ENCODE measurements at places on chromosomes 13 and 19.

- DNase-seq: peak; percentile 52
These were observed 96.3 kb upstream of the TNFSF11 start for GRCh38 chr13:42477596-42478190.

- DNase-seq: no peak
These were observed 72.8 kb downstream of the GNG7 start for GRCh38 chr19:2629491-2630351.

- DNase-seq: no peak
These were observed 97.9 kb upstream of the SLC7A1 start for GRCh38 chr13:29693275-29693945.

DNA sequence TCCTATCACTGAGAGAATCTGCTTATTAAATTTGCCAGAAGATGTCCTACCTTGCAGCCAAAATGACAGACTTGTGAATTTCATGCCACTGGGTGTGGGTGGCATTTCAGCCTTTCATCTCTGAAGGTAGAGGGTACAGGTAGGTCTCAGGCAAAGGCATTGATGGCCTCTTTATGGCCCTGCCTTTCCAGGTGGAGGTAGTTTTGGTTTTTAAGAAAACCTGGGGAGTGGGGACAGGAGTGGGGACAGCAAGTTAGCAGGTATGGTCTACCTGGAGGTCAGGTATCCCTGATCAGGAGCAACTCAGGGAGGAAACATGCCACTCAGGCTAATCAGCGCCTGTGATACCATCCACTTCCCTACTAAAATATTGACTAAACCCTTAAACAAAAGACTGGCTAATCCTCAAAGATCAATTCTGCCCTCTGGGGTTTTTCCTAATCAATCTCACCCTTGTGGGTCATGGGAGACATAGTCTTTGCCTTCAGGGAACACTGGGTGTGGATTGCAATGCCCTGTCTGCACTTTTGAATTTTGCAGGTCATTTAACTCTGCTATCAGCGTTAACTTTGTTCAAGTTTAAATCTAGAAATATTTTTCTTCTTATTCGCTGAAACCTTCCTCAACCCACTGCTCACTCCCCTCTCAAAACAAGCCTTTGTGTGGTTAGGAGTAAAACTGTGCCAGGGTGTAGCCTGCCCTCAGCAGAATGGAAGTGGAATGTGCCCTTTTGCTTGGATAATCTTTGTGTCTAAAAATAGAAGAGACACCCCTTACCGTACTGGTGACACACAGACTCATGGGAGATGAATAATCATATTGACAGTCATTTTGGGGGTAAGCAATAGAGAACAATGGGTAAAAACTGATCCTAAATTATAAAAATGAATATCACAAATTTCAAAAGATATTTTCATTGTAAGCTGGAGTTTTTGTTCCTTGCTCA lies 233.7 kb downstream of the COG6 start:
- DNase-seq: no peak

- DNase-seq: no peak
These were observed 26.4 kb upstream of the TPTE2 start for GRCh38 chr13:19587635-19588300.

GRCh38 chr19:11166281-11167142 lies 10.9 kb upstream of the SPC24 start:
- DNase-seq: peak; percentile 60

DNA sequence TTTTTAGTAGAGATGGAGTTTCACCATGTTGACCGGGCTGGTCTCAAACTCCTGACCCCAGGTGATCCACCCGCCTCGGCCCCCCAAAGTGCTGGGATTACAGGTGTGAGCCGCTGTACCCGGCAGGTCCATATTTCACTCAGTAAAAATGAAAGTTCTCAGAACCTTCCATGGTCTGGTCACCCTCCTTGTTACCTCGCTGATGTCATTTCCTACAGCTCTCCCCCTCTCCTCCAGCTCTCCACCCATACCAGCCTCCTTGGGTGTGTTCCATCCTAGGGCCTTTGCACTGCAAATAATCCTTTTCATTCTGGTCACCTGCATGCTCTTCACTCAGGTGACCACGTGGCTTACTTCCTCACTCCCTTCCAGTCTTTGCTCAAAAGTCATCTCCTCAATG lies 78.2 kb upstream of the TNFSF11 start:
- DNase-seq: no peak

DNA sequence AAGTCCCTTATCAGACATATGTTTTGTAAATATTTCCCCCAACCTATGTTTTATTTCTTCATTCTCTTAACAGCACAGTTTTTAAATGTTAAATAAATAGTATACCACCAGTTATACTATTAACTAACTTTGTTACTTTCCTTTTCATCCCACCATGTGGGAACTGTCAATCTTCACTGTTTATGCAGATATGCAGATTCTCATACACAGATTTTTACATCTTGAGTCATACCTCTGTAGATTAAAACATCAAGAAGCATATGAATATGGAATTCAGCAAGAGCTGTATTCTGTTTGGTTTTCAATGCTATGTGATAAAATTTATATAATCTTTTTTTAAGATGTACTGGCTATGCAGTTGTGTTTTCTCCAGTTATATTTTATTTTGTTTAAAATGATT lies 566.3 kb downstream of the LIG4 start:
- DNase-seq: no peak
